ENCODE measurements at places on chromosomes 3 and 15. TPM values are rescaled to one million over a fixed set of nuclear protein-coding genes. Genes with fewer than 3 reads are reported as not detected.

DNA sequence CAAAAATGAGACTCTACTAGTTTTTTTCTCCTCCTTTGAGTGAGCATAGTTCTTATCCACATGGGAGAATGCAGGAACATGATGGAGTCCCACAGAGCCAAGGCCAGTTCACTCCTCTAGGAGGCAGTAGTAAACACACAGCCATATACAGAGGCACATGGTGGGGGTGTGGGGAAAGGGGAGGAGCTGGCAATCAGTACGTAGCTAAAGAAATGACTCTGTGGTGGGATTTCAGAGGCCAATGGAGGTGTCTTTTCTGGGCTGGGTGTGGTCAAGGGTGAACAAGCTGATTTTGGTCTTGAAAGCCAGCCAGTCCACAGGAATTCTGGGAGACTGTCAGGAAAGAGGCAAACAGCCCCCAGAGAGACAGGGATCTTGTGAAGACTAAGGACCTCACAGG lies 6.6 kb upstream of the RAB11A start:
- no peak for DNase-seq

- no peak for DNase-seq
Observed at GRCh38 chr3:14605744-14606143, 45.8 kb upstream of the CCDC174 start.

DNA sequence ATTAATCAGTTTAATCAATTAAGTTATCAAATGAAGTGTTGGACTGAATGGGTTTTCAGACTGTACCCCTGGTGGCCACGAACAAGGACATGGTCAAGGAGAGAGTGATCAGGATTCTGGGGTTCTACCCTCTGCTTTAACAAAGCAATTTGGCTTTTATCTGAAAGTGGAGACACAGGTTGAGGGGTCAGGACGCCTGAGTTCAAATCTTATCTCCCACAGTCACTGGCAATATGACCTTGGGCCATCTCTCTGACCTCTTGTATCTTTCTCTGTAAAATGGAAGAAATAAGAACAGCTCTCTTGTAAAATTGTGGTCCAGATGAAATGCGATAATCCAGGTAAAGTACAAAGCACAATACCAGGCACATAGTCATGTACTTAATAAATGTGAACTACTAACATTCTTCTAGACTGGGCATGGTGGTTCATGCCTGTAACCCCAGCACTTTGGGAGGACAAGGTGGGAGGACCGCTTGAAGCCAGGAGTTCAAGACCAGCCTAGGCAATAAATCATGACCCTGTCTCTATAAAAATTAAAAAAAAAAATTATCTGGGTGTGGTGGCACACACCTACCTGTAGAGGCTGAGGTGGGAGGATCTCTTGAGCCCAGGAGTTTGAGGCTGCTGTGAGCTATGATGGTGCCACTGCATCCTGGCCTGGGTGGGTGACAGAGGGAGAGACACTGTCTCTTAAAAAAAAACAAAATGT lies 48.6 kb upstream of the ARL8B start:
- DNase-seq = no peak

DNA sequence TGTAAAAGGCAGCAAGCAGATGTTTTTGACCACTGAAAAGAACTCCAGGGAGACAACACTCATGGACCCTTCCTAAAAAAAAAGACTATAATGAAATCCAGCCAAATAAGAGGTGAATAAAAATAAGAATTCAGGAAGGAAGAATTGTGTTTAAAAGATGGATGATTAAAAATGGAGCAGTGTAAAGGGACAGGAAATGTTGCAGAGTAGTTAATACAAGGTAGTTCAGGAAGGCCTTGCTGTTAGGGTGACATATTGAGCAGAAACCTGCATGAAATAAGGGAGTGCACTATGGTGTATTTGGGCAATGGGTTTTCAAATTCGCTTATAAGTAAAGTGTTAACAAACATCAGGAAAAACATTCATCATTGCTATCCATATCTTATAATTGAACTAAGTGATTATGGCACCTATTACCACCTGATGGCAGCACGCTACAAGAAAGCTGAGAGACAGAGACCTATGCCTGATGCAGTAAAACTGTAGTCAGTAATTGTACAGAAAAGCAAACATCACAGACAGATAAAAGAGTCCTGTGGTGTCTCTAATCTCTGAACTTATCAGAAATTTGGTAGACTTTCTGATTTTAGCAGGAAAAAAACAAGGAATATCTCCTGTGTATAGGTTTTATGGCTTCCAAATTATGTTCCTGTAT lies 5.8 kb upstream of the DBR1 start:
- DNase-seq = no peak

DNA sequence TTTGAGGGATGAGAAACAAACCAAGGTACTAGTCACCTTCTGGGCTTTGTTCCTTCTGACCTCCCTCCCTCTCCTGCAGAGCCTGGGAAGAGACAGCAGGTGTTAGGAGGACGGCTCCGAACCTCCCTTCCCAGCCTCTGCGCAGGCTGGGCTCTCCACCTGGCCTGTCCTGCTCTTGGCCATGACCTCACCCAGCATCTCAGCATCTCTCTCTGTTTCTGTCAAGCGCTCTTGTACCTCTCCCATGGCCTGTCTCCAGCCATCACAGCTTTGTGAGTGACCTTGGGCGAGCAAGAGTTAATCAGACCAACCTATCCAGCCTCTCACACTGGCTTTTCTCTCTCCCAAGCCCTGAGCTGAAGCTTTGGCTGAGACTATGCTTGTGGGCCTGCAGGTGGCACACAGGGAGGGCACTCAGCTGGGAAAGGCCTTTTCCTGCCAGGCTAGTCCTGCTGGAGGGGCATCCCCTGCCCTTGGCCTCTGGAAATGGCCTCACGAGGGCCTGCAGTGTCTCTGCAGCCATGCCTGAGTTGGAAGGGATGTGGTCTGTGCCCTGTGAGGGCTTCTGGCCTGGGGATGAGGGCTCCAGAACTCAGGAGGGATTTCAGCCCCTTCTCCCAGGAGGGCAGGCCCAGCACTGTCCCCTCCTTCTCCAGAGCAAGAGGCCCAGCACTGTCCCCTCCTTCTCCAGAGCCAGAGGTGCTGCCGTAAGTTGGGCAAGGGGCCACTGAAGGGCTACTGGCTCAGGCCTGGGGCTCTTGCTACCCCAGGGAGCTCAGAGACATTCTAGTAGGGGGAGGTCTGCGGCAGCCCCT lies 2.1 kb downstream of the CHST13 start:
- DNase-seq = no peak

C2CD4A gene
- 0.06 TPM for polyA plus RNA-seq

SH3GL3 gene
- 18.6 TPM for polyA plus RNA-seq

CHL1 gene
- 2.5 TPM for polyA plus RNA-seq

GPR160 gene
- polyA plus RNA-seq = 14.3 TPM

HES1 gene
- 130 TPM for polyA plus RNA-seq

All from right lung (tissue), 10 donors.